ENCODE measurements at places on chromosomes 3 and 15.

- DNase-seq, result peak; percentile 63
These were observed 929.5 kb upstream of the ALCAM start for GRCh38 chr3:104437131-104437750.

- no peak for DNase-seq
These were observed 85.8 kb upstream of the ARHGEF3 start for GRCh38 chr3:56887402-56888025.

GRCh38 chr3:155912579-155913190 lies 42.2 kb downstream of the GMPS start:
- DNase-seq, result no peak

- no peak for DNase-seq
These were observed 907 bp upstream of the HERC1 start for GRCh38 chr15:63834500-63835210.

GRCh38 chr3:125618208-125618607 lies 22.9 kb upstream of the OSBPL11 start:
- no peak for DNase-seq

GRCh38 chr3:127740136-127740915 lies 67.6 kb downstream of the ABTB1 start:
- no peak for DNase-seq

- no peak for DNase-seq
These were observed 48.9 kb downstream of the GRK7 start for GRCh38 chr3:141812084-141812483.

DNA sequence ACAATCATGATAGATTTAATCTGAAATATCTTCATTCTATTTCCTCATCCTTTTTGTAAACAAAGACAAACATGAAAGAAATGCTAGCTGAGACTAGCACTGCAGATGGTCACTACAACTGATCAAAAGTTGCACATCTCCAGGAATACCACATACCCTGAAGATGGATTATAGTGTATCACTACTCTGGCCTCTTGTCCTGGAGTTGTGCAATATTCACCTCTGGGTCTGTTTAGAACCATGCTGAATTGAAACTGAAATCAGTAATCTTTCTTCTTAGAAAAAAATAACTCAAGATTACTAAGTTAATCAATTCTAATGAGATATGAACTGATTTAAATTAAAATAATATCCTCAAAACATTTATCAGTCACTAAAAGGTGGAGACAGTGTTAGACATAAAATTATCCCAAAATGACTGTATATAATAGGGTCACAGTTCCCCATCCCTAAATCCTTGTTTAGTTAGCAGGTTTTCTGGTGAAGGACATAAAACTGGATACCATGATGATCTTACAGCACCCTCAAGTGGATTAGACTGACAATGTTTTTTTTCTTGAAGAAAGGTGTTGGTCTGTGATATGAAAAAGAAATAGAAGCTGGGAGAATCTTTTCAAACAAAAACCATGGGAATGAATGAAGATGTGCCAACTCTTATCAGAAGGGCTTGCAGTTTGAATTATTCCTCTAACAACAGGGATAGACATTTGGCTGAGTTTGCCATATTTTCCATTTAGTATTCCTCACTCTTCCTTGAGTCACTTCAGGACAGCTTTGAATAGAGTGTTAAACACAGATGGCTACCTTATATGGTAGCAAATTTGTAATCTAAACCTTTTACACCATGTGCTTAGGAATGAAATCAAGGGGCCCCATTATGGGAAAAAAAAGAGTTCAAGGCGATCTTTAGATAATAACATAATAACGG lies 7.1 kb upstream of the TTC14 start:
- DNase-seq, result no peak

- no peak for DNase-seq
These were observed at the start of gene FAM3D for GRCh38 chr3:58666683-58667082. TSS of gene FAM3D (minus strand) at chr3:58666774. CDS start at chr3:58655563, 11,211 bp downstream.

DNA sequence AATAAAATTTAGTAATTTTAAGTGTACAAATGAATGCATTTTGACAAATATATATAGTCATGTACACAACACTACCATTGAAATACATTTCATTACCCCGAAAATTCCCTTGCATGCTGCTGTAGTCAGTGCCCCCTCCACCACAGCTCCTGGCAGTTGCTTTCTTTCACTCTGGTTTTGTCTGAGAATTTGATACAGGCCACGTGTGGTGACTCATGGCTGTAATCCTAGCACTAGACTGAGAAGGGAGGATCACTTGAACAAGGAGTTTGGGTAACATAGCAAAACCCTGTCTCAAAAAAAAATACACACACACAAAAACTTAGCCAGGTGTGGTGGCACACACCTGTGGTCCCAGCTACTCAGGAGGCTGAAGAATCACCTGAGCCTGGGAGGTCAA lies 65.4 kb downstream of the TFRC start:
- peak; percentile 23 for DNase-seq

GRCh38 chr15:91311986-91312385 lies 211.9 kb downstream of the SV2B start:
- no peak for DNase-seq

DNA sequence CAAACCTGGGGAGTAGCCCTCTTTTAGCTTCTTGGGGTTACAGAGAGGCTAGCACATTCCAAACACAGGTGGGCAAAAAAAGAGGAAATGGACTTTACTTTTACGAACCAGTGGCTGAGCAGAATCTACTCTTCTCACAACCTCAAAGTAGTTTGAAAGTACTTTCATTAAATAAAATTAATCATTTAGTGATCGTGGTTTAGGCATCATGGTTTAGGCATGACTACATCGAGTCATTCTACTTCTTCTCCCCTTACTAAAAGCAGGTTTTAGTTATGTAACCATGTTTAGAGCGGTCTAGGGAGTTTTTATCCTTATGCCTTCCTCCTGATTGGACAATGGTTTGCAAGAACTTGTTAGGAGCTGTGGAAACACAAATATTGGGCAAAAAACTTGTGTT lies 2.5 kb upstream of the GREM1 start:
- peak; percentile 56 for DNase-seq

- DNase-seq, result no peak
These were observed 2.0 kb downstream of the SAMD7 start for GRCh38 chr3:169913323-169913722.

- DNase-seq, result no peak
These were observed 121.9 kb downstream of the NECTIN3 start for GRCh38 chr3:111193472-111193871.

GRCh38 chr3:24254649-24255048 lies 240.0 kb downstream of the THRB start:
- peak; percentile 61 for DNase-seq

- DNase-seq, result peak; percentile 41
These were observed 25.9 kb downstream of the AGTR1 start for GRCh38 chr3:148723631-148724030.

DNA sequence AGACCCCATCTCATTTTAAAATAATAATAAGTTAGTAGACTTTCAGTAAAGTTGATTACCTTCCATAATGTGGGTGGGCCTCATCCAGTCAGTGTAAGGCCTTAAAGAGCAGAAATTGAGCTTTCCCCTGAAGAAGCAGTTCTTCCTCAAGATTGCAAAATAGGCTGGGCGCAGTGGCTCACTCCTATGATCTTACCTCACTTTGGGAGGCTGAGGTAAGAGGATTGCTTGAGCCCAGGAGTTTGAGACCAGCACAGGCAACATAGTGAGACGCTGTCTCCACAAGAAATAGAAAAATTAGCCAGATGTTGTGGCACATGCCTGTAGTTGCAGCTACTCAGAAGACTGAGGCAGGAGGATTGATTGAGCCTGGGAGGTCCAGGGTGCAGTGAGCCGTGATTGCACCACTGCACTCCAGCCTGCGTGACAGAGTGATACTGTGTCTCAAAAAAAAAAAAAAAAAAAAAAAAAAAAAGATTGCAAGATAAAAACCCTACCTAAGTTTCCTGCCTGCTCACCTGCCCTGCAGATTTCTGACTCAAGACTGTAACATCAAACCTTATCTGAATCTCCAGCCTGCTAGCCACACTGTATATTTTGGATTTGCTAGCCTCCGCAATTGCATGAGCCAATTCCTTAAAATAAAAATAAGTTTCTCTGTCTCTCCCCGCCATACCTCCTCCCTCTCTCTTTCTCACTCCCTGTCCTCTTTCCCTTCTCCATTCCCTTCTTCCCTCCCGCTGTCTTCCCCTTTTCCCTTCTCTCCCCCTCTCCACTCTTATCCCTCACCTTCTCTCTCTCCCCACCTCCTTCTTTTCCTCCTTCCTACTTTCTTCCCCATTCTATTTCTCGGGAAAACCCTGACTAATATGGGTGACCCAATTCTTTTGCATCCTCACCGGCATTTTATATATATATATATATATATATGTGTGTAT lies 16.9 kb downstream of the KLHL18 start:
- DNase-seq, result no peak

DNA sequence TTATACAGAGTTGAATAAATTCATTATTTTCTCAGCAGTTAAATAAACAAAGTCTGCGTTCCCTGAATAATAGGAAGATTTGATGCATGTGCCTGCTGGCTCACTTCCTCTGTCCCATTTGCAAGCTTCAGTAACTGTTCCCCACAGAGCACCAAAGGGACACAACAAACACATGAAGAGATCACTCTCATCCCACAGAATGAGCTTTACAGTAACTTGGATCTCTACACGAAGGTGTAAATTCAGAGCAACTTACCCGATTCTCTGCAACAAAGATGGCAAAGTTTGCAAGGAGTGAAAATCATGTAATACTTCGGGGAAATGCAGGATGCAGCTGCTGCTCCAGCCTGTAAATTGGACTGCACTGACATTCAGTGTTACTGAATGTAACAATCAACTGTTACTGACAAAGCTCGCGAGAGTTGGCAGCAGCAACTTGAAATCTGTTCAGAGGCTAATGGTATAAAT lies at the start of gene BCHE:
Gene BCHE (minus strand): TSS at position 366 of the 468 bp plus-strand sequence. CDS start 6,390 bp downstream, outside the sequence.
- DNase-seq, result peak; percentile 35

- no peak for DNase-seq
These were observed 81.9 kb downstream of the FMN1 start for GRCh38 chr15:33112541-33113105.

GRCh38 chr3:183634707-183635106 lies 716 bp upstream of the KLHL24 start:
- no peak for DNase-seq

- peak; percentile 94 for DNase-seq
These were observed 452.8 kb upstream of the THBS1 start for GRCh38 chr15:39127925-39128617.

GRCh38 chr15:78195735-78196201 lies 38.6 kb downstream of the ACSBG1 start:
- DNase-seq, result no peak

GRCh38 chr3:176794406-176794805 lies 402.9 kb downstream of the TBL1XR1 start:
- DNase-seq, result no peak

GRCh38 chr3:186150041-186150830 lies 41.3 kb upstream of the ETV5 start:
- no peak for DNase-seq

- no peak for DNase-seq
These were observed 36.5 kb downstream of the FSIP1 start for GRCh38 chr15:39746176-39746575.

- no peak for DNase-seq
These were observed 368.2 kb upstream of the ROPN1 start for GRCh38 chr3:124360155-124360554.

DNA sequence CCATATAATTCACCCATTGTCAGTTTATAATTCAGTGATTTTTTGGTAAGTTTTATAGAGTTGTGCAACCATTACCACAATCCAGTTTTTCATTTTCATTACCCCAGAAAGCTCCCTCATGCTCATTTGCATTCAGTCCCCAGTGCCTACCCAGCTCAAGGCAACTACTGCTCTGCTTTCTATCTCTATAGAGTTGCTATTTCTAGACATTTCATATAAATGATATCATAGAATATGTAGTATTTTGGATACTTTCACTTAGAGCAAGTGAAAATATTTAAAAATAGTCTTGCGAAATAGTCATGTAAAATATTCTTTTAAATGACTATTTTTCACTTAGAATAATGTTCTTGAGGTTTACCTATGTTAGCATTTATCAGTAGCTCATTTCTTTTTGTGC lies 42.1 kb downstream of the ZNF654 start:
- DNase-seq, result no peak
